Neural progenitor cell (in vitro differentiated cells): ENCODE measurements at places on chromosomes 6 and 20.

DNA sequence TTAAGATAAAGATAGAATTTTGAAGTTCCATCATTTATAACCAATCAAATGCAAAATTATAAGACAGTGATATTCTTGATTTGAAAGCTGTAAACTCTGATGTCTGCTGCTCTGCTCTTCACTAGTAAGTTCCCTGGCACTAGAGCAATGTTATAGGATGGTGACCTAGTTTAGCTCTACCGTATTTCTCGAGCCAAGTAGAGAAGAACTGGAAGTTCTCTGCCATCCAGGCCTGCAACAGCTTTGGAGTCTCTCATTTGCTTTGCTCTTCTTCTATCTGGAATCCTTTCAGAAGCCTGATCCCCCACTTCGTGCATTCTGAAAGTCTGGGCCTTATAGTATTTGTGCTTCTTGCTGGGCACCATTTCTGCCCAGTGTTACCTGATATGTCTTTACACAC, 100.3 kb downstream of the PLCB1 start:
- no peak for DNase-seq

GRCh38 chr20:13322621-13323020, 101.5 kb downstream of the ISM1 start:
- peak; percentile 47 for DNase-seq

DNA sequence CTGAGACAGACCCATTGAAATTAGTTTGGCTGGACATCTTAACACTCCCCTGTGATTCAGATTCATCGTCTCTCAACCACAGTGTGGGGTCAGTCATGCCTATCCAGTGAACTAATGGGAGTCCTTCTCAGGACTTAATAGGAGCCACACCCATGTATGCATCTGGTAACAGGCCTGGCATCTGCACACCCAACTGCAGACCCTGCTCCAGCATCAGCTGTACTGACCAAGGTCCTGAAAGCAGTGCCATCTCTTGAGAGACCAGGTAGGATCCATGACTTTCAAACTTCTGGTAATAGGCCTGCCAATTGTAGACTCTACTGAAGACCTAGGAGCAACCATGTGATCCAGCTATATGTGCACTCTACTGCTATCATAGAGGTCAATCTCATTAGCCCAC, 363.6 kb upstream of the POU3F2 start:
- DNase-seq: no peak

DNA sequence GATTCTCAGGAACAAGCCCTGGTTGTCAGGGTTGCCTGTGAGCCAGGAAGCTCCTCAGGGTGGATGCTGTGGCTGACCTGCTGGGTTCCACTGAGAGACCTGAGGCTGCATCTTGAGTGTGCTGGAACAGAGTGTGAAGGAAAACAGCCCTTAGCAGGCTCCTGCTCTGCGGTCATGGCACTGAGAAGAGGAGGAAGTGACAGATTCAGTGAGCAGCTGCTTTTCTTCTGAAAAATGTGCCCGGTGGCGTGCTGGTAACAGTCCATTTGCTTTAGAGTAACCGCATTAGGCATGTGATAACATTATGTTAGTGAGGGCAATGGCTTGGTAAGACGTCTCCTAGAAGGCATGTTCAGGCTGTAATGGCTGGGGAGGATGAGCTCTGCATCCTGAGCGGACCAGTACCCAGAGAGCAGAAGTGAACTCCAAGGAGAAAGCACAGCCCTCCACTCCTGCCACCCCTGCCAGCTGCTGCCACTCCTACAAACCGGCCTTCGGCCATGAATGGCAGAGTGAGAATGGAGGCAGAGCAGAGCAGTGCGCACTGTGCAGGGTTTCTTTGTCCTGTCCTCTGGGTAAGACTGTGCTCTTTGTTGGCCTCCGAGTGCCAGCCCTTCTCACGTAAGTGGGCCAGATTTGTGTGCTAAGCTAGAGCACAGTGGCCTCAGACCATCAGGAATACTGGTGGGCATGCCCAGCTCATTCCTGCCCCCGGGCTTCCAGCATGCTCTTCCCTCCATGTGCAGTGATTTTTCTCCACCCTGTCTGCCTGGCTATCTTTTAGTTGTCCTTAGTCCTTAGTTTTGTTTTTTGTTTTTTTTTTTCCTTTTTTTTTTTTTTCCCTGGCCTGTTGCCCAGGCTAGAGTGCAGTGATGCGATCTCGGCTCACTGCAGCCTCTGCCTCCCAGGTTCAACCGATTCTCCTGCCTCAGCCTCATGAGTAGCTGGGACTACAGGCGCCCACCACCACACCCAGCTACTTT, 98.1 kb upstream of the VSTM2L start:
- DNase-seq: no peak

GRCh38 chr6:137631323-137631722, 137.1 kb upstream of the OLIG3 start:
- peak; percentile 35 for DNase-seq

- DNase-seq: peak; percentile 59
Measured at GRCh38 chr20:38722683-38723016, 1.6 kb upstream of the SLC32A1 start.

GRCh38 chr20:14331646-14332045, 5.8 kb downstream of the FLRT3 start:
- DNase-seq: no peak

GRCh38 chr6:108799354-108799717, 48.9 kb upstream of the ARMC2 start:
- no peak for DNase-seq

DNA sequence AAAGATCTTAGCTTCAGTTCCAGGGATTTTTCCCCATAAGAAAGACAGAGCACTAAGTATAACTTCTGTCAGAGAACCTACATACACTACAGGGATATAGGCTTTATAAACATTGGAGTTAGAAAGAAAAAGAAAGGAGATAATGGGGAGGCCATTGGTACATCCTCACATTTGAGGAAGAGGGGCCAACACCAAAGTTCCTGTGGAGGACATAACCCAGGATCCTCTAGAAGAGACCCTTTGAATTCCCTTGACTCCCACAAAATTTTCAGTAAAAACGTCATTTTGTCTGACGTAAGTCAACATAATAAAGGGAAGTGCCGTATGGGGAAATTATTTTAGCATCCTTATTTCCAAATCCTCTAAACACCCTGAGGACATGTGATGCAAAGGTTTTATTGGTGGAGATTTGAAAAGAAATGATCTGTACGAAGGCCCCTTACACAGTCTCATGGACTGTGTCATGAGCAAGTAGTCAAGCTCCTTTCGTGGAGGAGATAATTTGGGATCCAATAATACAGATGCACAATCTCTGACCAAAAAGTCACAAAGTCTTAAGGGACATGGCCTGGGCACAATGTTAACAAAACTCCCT, 33.2 kb downstream of the HLA-DRA start:
- DNase-seq: no peak

- DNase-seq: no peak
Measured at GRCh38 chr20:37518059-37518458, 3.0 kb upstream of the NNAT start.

GRCh38 chr6:25295651-25296050, 16.5 kb downstream of the CARMIL1 start:
- no peak for DNase-seq

DNA sequence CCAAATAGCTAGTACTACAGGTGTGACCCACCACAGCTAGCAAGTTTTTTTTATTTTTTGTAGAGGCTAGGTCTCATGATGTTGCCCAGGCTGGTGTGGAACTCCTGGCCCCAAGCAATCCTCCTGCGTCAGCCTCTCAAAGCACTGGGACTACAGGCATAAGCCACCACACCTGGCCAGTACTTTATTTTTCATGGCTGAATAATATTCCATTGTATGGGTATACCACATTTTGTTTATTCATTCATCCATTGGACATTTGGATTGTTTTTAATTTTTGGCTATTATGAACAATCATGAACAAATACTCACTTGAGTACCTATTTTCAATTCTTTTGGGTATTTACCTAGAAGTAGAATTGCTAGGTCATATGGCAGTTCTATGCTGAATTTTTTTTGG, 7.0 kb upstream of the NXT1 start:
- no peak for DNase-seq

DNA sequence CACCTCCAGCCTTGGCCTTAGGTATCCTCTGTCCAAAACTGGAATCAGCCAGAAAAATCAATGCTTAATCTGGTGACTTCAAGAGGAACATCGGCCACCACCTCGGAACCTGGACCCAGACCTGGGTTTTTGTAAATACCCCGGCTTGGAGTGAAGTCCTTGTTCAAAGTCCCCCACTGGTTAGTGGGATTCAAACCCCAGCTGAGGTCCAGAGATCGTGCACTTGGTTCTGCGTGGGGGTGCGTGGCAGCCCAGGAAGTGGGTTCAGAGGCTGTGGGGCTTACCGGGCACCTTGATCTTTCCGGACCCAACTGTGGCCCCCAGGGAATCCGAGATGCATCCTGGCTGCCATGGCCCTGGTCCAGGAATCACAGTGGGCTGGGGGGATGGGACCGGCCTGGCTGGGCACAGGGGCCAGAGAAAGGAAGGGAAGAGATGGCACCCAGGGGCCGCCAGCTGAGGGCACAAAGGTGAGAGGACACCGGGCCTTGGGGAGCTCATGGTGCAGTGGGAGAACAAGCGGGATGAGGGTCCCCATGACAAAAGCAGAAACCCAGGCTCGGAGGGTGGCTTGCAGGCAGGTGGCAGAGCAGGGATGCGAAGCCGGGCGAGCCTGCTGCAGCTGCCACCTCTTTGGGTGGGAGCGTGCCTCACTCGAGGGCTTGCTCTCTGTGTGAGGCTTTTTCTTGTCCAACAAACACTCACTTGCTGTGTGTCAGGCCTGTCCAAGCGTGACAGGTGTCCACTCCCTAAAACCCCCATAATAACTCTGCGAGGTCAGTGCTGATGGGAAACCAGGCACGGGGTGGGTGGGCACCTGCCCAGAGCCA, 27.7 kb downstream of the ZBP1 start:
- DNase-seq: no peak

GRCh38 chr6:24667378-24667803, 514 bp downstream of the ACOT13 start:
- DNase-seq: no peak

DNA sequence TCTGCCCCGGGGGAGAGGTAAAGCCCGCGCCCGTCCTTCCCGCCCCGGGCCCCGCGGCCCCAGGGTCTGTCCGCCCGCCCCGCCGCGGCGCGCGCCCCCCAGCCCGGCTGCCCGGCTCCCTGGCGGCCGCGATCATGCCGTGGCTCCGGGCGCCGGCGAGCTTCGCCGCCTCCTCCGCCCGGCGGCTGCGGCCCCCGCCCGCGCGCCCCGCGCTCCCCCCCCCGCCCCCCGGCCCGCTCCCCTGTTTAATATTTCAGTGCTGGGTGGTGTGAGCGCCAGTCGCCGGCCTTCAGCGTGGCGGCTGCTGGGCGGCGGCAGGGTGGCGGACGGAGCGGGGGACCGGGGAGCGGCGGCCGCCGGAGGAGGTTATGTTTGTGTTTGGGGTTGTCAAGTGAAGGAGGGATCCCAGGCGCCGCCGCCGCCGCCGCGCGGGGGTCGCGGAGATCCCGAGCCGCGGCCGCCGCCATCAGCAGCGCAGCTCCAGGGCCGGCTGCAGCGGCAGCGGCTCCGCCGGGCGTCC, at the start of gene HIVEP1:
TSS of gene HIVEP1 (plus strand) at position 275 of the 520 bp plus-strand sequence. CDS start 3,317 bp downstream, outside the sequence.
- peak; percentile 79 for DNase-seq

- no peak for DNase-seq
Measured at GRCh38 chr6:87181903-87182302, 26.5 kb downstream of the ZNF292 start.

GRCh38 chr6:5172041-5172653, 87.0 kb downstream of the PPP1R3G start:
- peak; percentile 50 for DNase-seq

GRCh38 chr20:12775041-12775440, 233.7 kb upstream of the SPTLC3 start:
- no peak for DNase-seq

GRCh38 chr6:164252948-164253347, 838.4 kb downstream of the QKI start:
- peak; percentile 59 for DNase-seq

DNA sequence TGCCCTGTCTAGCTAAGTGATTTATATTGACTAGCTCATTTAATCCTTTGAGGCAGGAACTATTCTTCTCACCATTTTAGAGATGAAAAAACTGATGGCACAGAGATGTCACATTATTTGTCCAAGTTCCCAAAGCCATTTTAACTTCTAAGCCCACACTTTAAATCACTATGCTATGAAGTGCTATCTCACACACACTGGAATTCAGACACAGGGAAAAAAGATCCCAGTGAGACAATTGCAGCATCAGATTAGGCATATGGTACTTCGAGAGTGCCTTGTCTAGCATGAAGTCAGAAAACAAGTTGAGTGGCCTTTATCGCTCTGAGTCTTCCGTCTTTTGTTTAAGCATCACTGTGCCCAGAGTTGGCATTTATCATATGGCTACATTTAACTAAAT, 54.1 kb upstream of the PDE7B start:
- DNase-seq: no peak
